Left colon (tissue), 2 donors: ENCODE measurements at places on chromosomes 4 and X. TPM values are rescaled to one million over a fixed set of nuclear protein-coding genes. Genes with fewer than 3 reads are reported as not detected.

DNA sequence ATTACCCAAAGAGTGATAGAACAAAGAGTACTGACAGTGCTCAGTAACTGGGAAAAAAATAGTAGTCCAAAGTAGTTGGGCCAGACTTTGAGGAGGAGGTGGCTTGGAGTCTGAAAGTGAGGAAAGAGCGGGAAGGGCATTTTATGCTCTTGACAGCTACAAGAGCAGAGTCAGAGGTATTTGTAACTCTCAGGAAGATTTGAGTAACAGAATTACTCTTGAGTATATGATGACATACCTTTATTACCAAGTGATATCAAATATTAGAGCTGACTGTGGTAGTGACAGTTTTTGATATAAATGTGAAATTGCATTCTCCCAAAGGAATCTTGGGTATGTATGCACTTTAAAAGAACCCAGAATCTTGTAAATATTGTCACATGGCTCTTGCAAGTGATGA, 2.2 kb downstream of the SLAIN2 start:
- DNase-seq, result no peak

DNA sequence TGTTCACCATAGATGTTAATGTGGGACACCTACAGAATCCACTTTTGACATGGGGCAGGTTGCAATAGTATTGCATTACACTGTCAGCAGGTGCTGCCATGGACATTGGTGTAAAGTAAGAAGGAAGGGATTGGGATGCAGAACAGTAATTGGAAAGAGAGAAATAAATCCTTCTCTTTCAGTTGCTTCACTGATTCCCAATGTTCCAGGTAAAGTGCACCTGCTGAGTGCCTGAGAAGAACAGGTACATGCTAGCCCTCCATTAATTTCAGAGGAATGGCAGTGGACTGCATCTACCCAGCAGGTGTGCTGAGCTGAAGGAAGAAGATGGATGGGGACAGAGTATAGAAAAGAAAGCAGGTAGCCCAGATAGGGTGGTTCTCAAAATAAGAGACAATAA, 248.5 kb downstream of the TENM3 start:
- DNase-seq, result no peak

DNA sequence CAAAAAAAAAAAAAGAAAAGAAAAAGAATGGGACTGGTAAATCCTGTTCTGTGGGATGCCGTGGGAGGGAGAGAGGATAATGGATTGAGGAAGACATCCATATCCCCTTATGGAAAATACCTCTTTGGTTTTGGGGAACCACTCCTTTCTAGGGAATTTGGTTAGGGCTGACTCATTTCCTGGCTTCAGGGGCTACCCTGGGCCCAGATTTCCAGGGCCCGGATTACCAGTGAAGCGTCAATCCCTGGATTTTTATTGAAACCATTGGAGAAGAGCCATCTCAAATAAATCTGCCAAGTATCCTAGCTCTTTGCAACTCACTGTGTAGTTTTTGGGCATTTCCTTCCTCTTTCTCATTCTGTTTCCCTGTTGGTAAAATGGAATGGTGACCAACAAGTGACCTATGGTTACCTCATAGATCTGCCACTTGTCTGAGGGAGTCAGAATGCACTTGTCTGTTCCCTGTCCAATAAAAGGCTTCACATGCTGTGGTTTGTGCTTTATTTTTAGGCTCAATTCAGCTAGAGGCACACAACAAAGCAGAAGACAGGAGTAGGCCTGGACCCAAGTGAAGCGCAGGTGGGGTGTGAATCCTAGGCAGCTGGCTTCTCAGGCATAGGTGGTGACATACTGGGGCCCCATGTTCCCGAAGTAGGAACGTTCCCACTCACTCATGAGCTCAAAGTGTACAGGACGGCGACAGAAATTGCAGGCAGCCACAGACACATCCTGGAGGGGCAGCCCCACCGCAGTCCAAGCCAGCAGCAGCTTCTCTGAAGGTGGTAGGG, 8.6 kb downstream of the APEX2 start:
- DNase-seq, result no peak

DNA sequence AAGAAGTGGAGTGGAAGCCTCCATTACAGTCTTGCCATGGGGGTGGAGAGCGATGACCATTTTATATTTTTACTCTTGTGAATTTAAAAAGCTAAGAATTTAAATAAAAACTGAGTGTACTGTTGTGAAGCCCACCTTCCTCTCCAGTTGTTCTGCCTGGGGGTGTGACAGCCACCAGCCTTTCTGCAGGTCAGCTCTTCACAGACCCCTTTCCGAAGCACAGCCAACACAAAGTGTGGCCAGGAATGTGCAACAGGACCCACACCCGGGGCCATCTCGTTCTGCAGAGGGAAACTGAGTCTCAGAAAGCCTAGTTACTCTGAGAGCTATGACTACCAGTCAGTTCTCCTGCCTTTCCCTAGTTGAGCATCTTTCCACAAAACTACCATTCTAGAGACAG, 1.4 kb downstream of the GRPEL1 start:
- DNase-seq, result no peak

DNA sequence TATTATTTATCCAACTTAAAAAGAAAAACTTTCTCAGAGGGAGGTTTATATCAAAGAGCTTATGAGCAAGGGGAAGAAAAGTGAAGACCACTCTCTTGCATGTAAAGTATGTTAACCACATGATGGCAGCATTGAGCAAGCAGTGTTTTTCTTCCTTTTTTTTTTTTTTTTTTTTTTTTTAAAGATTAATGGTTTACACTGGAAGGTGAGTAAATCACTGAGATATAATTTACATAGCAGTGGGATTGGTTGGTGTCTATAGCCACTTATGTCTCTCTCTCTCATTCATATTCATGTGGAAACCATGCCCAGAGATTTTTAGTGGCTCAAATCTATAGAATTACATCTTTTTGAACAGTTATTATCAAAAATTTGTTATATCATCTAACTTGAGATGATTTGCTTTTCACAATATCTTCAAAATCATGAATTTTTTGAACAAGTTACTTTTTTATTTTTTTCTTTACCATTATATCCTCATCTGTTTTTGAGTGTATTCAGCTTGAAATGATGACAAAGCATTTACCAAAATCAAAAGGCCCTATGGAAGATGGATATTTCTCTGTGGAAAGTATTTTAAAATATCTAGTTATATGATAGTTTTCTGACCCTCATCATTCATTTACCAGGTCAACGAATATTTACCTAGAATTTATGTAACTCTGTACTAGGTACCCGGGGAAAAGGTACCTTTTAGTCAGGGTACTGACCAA, 31.6 kb downstream of the MTHFD2L start:
- DNase-seq, result no peak

DNA sequence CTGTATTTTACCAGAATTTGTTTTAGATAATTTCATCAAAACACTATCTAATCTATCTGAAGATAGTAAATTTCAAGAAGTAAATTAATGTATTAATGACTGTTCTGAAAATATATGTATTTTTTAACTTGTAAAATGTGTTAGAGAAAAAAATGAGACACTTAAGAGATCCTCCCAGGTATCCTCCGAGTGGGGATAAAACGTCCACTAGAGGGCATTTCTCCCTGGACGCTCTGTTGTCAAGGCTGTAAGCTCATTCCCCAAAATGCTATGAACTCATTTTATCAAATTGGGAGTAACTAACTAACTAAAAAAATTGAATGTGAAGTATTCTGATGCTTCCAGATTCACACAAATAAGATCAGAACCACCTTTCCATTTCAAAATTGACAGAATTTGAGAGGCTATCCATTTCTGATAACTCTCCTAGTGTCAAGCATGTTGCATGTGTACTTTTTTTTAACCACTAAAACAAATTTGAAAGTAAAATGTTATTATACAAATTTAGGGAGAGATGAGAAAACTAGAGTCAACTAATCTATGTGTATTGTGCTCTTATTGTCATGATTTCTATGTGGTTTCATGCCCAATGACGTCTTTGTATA, 337.3 kb upstream of the HS3ST1 start:
- DNase-seq, result peak; percentile 8

DNA sequence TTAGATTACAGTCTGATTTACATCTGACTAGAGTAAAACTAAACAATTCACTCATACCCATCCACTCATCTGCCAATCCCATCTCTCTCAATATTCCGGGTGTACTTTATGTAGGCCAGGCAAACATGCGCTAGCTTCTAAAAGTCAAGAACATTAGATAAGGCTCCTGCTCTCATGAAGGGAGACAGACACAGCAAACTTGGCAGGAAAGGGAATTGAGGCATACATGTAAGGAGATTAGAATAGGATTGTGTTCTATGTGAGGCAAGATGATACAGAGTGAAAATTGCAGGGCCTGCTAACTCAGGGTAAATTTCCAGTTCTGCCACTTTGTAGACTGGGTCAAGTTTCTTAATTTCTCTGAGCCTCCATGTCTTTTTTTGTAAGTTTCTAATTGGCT, 135.8 kb downstream of the CDS1 start:
- no peak for DNase-seq

DNA sequence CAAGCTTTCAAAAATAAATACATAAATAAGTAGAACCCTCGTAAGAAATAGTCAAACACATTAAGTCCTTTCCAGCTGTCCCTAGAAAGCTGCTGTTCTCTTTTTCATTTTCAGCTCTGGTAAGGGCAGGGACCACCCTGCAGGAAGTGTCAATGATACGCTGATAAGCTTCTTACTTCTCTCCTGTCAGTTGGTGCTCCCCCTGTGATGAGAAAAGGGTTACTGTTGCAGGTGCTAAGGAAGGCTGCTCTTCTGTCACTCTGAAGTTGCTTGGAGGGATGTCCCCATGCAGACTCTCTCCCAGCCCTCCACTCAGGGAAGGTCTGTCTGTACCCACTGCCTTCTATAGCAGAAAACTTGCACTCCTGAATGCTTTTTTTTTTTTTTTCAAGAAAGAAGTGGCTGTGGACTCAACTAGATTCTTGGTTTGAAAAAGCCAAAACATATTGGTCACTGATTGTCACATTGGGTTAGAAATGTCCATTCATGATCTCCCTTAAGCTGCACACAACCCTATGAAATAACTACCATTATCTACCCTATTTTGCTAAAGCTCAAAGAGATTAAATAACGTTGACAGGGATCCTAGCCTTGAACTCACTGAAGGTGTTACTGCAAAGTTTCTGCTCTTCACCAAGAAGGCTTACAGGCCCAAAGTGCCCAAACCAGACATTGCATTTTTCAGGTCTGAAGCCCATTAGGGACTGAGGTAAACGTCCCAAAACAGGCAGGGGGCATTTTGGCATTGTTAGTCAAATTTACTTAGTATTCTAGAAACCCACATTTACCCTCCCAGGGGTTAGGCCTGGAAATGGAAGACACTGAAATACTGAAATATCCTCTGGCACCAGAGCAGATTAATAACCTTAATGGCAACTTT, 1.2 kb downstream of the CXCL3 start:
- no peak for DNase-seq

GRCh38 chr4:25080571-25080970, 49.8 kb upstream of the LGI2 start:
- no peak for DNase-seq

DNA sequence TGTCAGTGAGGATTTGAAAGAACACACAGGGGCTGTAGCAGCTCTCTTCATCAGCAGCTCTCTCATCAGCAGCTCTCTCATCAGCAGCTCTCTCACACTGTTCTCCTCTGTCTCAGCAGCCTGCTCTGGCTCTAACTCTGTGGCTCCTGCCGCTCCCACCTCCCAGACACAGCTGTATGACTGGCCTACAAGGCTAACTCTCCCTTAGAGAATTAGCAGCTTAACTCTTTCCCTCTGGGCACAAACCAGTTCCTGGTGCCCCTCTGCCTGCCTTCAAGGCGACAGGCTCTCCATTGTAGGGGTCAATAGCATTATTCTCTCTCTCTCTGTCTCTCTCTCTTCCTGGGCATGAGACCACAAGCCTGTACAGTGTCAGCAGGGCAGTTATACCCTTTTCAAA, 385.6 kb upstream of the PCDH10 start:
- DNase-seq, result no peak

DNA sequence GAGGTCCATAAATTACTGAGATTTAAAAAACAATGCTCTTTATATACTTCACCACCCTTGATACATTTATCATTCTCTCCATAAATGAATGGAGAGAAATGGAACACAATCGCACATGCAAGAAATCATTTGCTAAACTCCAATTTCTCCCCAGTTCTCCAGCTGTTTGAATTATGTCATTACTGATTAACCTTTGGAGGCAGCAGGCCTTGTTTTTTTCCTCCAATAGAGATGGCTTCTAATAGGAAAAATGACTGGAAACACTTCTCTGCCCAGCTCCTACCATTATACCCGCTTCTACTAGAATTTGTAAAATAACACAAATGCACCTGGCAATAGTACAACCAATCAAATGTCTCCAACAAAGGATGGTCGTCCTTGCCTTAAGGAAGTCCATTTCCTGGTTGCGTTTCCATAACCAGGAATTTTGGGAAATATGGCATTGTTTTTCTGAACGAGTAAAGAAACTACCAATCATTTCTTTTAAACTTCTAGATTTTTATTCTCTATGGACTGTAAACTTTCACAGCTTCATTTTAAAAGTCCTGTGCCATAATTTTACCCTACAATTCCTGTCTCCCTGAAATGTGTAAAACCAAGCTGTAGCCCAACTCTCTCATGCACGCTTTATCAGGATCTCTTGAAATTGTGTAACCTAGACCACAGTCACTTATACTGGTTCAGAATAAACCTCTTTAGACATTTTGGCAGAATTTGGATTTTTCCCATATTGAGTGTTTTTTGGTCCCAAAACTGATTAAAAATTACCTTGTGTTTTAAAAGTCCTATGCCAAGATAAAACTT, 60.1 kb downstream of the APBB2 start:
- no peak for DNase-seq

DNA sequence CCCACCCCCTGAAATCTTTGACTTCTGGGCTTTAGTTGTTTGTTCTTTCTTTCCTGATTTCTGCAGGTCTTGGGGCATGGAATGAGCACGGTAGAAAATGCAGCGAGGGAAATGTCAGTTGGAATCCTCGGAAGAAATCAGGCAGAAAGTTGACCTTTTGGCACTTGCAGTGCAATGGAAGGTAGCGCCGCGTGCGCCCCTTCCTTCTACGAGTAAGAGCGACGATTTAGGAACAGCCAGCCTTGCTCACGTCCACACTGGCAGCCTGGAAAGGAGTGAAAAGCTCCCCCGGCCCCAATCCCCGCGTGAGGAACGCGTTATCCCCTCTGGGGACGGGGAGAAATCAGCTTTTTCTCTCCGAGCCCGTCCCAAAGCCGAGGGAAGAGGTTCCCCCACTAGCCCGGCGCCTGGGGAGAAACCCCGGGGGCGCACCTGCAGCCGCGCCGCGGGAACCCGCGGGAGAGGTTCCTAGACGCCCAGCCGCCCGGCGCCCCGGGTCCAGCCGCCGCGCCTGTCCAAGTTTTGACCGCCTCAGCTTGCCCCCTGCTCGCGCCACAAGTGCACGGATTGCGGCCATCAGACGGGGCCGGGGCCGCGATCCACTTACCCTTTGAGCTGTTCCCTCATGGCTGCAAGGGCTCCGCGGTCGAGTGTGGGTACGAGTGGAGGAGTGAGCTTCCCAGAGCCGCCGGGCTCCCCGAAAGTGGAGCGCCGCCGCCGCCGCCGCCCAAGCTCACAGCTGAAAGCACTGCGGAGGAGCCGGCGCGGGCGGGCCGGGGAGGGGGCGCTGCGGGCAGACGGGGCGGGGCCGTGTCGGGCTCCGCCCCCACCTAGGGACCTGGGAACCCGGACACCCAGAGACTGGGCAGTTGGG, 194.6 kb upstream of the FTHL17 start:
- peak; percentile 67 for DNase-seq

The SMARCA1 gene
- 2.8 TPM for total RNA-seq

The BBS12 gene
- 5.2 TPM for total RNA-seq

The MAMLD1 gene
- 0.76 TPM for total RNA-seq

The ITGB1BP2 gene
- total RNA-seq, result 1.9 TPM

The NUP62CL gene
- 3.7 TPM for total RNA-seq

The SLITRK4 gene
- not detected for total RNA-seq
